ENCODE measurements at places on chromosomes 1 and 21.
A peak's percentile ranks its signal among the peaks of the same experiment; 100 is the strongest.

DNA sequence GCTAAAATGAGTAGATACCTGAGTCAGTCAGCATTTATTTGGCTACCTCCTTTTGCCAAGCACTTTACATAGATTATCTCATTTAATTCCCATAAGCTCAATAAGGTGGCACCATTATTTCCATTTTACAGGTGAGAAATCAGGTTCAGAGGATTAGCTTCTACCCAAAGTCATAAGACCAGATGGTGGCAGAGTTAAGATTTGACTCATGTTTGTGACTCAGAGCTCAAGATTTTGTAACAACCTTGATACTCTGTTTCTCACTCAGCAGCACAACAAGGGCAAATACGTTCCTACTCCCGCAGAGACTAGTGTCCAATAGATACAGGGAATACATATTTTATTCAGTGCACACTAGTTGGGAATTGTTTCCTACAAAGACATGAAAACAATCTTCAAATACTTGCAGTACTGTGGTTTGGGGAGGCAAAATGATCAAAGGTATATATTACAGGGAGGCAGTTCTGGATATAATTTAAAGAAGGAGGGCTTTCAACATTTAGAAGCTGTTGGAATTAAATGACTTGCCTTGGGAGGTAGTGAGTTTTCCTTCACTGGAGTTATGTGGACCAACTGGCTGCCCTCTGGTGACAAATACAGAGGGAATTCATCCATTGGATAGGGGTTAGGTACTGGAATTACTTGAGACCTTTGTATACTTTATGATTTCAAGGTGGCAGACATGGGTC, 3.6 kb downstream of the LEPR start:
- DNase-seq = peak; percentile 87

- DNase-seq = peak; percentile 65
Measured at GRCh38 chr1:223153177-223154119, 10.4 kb upstream of the TLR5 start.

GRCh38 chr1:84155517-84155916, 11.4 kb downstream of the PRKACB start:
- DNase-seq = no peak

GRCh38 chr21:14673649-14674048, 127.5 kb upstream of the SAMSN1 start:
- no peak for DNase-seq

GRCh38 chr1:153261281-153262069, 2.0 kb downstream of the LORICRIN start:
- peak; percentile 19 for DNase-seq

DNA sequence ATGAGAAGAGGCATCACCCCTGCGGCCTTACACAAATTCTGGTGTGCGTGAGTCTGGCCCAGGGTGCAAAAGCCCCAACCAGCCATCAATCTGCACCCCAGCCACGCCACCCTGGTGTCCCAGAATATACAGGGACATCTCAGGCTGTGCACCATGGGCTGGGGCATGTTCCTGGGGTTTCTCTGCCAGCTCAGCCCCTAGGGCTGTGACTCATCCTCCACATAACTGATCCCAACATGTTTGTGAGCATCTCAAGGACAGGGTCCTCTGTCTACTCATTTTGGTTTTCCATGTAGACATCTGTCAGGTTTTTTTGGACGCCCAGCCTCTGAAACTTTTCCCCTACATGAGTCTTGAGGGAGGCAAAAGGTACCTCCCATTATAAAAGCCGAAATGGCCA, 511 bp downstream of the ZNF683 start:
- peak; percentile 34 for DNase-seq

GRCh38 chr1:15220825-15221431, 26.1 kb upstream of the FHAD1 start:
- no peak for DNase-seq

Measured in fibroblast of skin of right biceps (primary cell).